T47D (cell line): ENCODE measurements at places on chromosomes 11 and 22.

DNA sequence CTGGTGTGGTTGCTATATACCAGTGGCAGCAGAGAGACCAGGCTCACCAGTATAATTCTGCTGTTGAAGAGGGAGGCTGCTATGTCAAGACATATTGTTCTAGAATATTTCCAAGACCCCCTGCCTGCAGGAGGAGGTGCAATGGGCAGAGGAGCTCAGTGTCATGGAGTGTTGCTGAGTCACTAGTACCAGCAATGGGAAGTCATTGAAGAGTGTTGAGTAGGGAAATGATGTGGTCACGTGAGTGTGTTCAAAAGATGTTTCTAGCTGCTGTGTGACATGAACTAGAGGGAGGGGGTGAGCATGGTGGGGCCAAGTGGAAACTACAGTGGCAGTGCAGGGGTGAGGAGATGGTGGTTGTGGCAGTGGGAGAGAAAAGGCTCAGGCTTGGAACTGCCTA is 76.3 kb upstream of the BIRC3 start:
- DNase-seq: no peak

- no peak for DNase-seq
These were observed 2.0 kb downstream of the OR52W1 start for GRCh38 chr11:6200975-6201374.

- DNase-seq: no peak
These were observed 27.8 kb downstream of the GDPD5 start for GRCh38 chr11:75497788-75498409.

- DNase-seq: peak; percentile 76
These were observed 12.6 kb upstream of the MAPK8IP1 start for GRCh38 chr11:45872651-45873356.

DNA sequence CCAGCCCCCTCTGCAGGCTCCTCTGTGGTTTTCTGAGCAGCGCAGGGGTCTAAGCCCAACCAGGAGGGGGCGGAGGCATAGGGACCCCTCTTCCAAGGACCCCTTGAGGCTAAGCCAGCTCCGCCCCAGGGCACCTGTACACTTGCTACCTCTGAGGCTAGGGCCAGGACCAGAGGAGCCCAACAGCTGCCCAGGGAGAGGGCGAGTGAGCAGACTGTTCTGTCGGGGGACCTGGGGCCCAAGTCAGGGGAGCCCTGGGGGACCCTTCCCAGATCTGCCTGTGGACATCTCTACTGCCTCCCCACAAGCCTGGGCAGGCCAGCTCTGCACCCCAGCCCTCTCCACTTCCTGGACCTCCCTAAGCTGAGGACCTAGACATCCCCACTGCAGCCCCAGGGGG is 1.8 kb downstream of the B4GALNT4 start:
- DNase-seq: no peak

DNA sequence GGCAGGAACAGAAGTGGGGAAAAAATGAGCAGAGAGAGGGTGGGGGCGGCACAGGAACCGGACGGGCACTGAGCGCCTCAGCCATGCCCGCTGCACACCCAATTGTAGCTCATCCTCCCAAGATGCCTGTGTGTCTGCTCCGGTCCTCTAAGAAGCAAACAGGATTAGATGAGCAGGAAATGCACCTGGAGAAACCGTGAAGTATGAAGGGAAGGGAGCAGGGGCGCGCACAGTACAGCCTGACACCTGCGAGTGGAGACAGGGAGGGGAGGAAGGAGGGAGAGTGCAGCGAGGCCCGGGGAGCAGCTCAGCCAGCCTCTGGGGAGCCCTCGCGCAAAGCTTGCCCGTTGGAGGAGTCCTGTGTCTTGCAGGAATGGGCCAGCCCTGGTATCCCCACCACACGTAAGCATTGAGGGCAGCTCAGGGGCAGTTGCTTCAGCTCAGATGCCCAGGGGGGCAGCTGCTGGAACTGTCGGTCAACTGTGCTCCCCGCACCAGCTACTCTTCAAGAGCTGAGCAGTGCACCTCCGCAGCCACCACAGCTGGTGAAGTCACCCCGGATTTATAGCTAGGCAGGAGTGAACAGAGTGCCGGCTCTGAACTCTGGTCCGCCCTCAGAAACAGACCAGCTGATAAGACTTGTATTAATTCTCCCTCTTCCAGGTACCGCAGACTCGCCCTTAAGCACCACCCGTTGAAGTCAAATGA is 7.0 kb downstream of the DNAJB13 start:
- no peak for DNase-seq

DNA sequence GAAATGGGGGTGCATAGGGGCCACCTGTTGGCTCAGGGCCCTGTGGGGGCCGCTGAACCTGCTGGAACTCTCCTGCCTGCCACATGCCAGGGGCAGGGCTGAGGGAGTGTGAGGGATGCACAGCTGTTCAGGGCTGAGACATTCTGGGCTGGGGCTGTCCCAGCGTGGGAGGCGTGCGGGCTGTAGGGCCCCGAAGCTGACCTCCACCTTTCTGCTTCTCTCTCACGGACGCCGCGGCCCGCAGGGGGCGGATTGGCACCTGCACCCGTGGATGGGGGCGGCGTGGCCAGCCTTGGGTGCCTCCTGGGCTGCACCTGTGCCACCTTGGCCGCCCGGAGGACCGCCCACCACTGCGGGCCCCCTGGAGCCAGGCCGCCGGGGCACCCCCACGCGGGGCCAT is 4.1 kb downstream of the CCDC188 start:
- DNase-seq: no peak

DNA sequence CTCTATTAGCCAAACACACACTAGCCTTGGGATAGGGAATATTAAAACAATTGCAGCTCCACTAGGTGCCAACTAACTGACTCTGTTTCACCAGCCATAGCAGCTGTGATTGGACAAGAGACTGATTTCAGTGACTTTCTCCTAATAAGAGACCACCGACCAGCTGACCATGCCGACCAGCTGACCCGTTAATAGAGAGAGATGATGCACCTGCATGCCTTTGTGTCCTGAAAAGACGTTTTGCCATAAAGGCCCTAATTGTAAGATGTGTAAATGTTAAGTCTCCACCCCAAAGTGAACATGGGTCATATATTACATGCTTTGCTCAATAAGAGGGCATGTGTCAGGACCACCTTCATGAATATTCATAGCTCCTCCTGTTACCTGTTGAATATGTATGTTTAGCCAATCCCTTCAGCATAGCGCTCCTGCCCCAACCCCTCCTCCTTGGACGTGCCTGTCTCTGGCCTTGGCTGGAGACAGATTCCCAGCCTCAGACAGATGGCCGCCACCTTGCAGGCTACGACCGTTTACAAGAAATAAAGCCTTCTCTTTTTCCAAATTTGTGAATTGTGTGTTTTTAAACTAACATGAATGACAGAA is 1.3 kb upstream of the NADSYN1 start:
- DNase-seq: peak; percentile 72

DNA sequence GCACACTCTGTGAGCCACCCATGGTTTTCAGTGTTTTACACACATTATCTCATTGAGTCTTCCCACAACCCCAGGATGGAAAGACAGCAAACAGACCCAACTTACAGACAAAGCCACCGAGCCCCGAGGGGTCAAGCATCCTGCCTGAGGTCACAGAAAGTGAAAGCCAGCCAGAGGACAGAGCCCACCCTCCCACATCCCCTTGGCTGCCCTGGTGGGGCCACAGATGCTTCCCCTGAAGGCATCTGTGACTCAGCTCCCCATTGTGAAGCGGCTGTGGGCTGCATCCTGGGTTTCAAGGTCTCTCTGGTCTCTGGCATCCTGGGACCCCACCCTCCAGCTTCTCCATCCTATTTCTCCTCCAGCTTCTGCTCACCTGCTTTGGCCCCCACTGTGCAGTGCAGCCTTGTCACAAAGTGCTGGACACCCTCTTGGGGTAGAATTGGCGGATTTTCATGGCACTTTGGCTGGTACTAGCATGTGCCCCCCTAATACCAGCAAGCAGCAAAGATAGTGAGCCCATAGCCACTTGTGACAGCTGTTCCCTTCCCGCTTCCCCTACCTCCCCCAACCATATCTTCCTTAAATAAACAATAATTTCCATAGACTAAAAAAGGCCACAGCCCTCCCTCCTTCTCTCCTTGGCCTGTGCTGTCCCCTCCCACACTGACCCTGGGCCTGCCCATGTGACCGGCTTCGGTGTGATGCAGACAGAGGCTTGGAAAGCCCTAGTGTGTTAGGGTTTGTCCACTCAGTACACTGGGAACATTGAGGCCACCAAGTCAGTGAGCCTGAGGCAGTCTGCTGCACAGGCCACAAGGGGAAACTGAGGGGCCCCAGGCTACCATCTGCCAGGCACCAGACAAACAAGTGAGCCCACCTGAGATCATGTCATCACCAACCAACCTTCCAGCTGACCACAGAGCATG is 53.9 kb upstream of the SHISAL1 start:
- no peak for DNase-seq

- no peak for DNase-seq
These were observed 187.8 kb downstream of the DDX10 start for GRCh38 chr11:108852701-108853100.
